ENCODE measurements at places on chromosomes 11 and 22.

- no peak for DNase-seq
These were observed 70.8 kb downstream of the FAT3 start for GRCh38 chr11:92295175-92296137.

DNA sequence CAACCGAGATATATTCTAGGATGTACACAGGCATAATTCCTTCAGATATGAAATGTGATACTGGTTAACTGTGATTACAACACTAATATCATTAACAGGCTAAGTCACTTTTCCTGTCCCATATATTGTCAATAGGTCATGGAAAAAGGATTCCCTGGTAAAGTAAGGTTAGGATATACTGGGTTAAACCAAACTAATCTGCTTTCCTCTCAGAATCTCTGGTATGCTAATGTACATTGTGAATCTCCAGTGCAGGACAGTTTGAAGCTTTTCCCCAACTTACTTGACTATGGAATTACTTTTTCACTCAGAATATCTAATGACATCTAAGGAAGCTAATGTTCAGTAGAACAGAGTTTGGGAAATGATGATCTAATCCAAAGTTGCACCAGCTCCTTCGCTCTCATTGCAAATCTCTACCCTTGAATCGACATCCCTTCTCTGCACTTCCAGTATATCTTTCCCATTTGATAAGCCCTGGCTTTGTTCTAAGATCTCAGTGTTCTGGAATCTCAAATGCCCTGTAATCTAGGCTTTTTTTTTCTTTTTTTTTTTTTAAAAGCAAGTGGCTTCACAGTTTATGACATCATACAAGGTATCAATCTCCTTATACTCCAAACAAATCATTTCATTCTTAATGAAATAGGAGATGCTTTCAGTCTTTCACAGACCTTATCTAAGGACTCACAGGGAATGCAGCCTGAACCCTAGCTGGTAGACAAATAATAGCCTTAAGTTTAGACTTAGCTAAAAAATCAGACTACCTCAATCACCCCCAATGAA, 43.8 kb downstream of the COPB1 start:
- DNase-seq, result peak; percentile 35

DNA sequence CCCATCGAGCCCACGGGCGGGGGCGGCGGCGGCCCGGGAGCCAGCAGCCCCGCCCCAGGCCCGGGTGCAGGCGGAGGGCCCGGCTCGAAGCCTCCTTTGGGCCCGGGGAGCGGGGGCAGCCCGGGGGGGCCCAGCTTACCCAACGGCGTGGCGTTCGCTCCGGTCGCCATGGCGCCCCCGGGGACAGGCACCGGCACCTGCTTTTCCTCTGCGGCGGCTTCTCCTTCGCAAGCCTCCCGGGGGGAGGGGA, 194 bp downstream of the SF1 start:
- DNase-seq, result no peak

- no peak for DNase-seq
These were observed 1.3 kb upstream of the NADSYN1 start for GRCh38 chr11:71451596-71452198.

DNA sequence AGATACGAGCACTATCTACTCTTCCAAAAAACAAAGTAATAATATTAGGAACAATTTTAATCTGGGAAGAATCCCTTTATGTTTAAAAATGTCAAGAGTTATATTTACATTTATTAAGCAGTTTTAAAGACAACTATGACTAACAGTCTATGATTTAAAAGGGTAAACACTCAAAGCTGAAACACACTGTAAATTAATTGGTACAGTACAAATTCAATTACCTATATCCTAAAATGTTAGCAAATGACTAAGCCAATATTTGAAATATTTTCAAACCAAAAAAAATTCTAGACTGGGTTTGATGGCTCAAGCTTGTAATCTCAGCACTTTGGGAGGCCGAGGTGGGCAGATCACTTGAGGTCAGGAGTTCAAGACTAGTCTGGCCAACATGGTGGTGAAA, 36.0 kb upstream of the CHRNA10 start:
- DNase-seq, result no peak

DNA sequence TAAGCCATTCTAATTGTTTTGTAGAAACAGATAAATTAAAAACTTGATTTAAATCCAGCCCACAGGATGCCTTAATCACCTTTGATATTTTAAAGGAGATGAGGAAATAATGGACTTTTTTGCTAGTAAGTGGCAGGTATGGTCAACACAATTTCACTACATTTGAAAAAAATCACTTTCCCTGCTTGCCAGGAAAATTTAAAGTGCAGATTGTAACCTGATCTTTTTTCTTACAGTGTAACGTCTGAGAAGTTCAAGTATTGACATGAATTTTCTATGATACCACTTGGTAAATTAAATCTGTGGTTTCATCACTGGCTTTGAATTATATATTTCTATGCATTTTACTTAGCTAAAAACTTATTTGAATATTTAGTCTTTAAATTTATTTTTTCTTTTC, 65.3 kb downstream of the ARHGEF12 start:
- peak; percentile 58 for DNase-seq

DNA sequence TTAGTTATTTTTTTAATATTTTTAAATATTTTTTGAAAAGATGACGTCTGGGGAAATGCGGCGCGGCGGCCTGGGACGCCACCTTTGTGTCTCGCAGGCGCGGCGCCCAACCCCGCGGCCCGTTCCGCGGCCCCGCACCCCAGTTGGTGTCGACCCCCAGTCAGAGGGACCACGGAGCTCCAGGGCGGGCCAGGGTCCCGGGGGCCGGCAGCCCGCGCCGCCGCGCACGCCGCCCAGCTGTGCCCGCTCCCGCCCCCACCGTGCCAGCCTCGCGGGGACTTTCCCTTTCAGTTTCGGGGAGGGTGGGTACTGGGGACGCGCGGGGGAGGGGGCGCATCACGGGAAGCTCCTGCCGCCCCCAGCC, 1.6 kb downstream of the CCND1 start:
- no peak for DNase-seq

DNA sequence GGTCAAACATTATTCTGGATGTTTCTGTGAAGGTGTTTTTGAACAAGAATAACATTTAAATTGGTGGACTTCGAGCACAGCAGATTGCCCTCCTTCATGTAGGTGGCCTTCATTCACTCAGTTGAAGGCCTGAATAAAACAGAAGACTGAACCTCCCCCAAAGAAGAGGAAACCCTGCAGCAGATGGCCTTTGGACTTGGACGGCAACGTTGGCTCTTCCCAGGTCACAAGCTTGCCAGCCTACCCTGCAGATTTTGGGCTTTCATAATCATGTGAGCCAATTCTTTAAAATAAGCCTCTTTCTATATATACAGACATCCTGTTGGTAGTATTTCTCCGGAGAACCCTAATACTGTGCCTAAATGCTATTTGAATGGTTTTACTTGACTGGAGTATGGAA, 432.2 kb upstream of the NARS2 start:
- DNase-seq, result no peak

GRCh38 chr11:78424334-78425270, 7.0 kb upstream of the GAB2 start:
- DNase-seq, result peak; percentile 78

DNA sequence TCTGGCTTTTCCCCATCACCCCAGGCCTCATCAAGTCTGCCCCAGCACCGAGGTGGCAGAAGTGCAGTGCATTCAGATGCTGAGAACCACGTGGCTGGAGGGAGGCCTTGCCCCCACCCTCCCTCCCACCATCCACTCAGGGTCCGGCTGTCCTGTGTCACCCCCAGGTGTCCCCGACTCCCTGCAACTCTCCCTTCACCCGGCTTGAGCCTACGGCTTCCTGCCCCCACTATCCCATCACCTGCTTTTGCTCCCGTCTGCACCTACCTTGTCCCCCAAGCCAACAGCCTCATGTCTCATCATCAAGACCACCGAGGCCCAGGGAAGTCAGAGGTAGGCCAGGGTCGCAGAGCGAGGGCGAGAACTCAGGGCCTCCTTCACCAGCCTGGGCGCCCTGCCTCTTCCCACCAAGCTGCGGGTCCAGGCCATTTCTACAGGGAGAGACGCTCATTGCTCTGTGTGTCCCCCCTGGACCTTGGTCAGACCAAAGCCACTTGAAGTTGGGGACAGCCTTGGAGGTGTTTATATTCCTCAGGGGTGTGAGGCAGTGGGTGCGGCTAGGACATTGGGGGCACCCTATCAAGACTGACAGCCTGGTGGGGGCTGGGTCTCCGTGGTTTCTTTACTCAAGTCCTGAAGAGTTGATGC, 66.2 kb upstream of the CCND1 start:
- no peak for DNase-seq

- no peak for DNase-seq
These were observed 50.2 kb upstream of the RAPSN start for GRCh38 chr11:47499161-47499560.

- DNase-seq, result no peak
These were observed 22.5 kb downstream of the RELT start for GRCh38 chr11:73398721-73399120.

- no peak for DNase-seq
These were observed 1.2 kb downstream of the KLHL35 start for GRCh38 chr11:75431533-75432525.

DNA sequence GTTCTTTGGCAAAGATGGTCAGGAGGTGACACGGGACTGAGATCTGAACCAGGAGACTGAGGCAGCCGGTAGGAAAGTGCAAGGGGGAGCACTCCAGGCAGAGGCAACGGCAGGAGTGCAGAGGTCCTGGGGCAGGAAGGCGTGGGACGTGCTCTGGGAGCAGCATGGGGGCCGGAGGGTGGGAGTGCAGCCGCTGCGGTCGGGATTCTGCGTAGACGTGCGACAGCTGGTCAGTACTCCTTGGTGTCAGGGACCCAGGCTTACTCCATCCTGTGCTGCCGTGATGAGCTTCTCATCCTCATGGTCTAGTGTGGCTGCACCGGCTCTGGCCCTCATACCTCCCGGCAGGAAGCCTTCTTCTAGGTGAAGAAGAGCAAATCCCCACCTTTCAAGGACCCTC, 16.9 kb upstream of the TRMU start:
- DNase-seq, result no peak

GRCh38 chr11:128046213-128046612, 541.1 kb downstream of the ETS1 start:
- DNase-seq, result no peak

GRCh38 chr22:29305836-29306174, 645 bp upstream of the GAS2L1 start:
- DNase-seq, result no peak

DNA sequence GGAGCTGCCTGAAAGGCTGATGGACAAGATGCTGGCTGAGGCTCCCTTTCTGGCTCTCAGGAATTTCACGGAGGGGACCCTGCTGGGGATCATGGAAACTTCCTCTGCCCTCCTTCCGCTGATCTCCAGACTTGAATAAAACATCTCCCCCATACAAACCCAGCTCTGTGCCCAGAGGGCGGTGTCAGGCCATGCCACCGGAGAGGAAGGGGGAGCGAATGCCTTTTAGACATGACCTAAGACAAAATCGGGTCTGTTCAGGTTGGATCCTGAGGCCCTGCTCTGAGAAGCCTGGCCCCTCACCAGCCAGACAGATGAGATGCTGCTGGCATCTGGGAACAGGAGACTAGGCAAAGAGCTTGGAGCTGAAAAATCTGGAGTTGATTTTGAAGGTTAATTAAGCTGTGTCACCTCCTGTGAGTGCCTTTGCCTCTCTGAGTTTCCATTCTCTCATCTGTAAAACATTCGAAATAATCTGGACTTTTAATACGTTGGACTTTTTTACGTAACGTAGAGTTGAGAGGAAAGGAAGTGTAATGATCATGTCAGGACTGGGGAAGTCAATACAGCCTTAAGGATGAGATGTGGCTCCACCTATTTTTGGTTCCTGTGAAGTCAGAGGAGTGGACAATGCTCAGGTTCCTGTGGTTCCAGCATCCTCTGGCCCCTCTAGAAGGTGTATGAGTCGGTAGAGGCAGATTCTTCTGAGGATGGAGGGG, 163.6 kb downstream of the ST3GAL4 start:
- no peak for DNase-seq

DNA sequence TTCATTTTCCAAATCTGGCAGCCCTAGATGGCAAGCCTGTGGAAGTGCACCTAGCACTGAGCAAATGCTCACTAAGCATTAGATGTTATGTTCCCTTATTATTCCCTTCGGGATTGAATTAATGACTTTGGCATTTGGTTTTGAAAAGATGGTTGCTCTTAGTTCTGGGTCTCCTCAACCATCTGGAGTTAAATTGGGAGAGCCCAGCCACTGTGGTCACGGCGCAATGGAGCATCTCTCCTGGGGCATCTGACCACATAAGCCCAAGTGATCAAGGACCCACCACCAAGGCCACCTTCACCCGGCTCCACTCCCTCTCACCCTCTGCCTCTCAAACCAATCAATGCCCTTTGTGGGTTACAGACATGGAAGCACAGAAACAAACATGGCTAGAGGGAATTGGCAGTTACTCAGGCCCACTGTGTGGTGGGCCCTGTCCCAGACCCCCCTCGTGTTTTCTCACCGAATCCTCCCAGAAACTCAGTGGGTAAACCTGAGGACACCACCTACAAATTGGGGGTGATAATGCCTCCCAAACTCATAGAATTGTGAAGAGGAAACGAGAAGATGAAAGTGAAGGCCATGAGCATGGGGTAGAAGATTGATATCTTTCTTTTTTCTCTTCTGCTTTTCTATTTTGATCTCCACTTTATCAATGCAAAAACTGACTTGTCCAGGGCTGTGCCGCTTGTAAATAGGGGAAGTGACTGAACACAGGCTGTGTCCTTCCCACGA, 52.2 kb downstream of the IRAG1 start:
- no peak for DNase-seq

- DNase-seq, result no peak
These were observed 18.4 kb downstream of the ABTB2 start for GRCh38 chr11:34339149-34340064.

DNA sequence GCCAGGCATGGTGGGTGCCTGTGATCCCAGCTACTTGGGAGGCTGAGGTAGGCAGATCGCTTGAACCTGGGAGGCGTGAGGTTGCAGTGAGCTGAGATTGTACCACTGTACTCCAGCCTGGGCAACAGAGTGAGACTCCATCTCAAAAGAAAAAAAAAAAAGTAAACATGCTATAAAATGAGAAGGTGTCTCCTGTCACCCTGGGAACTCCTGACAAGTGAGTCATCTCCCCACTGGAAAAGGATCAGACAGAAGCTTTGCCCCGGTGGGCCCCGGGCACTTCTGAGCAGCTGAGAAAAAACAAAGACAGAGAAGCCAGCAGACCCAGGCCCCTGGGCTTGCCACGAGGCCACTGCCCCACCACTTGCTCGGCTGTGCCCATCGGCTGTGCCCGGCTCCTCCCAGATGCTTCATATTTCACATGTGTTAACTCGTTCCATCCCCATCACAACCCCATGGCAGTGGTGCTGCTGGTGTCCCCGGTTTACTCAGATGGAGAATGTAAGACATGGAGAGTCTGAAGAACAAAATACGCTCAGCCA, 22.3 kb downstream of the TTLL1 start:
- DNase-seq, result peak; percentile 79

- no peak for DNase-seq
These were observed 940.9 kb downstream of the BRD1 start for GRCh38 chr22:48886604-48887393.

DNA sequence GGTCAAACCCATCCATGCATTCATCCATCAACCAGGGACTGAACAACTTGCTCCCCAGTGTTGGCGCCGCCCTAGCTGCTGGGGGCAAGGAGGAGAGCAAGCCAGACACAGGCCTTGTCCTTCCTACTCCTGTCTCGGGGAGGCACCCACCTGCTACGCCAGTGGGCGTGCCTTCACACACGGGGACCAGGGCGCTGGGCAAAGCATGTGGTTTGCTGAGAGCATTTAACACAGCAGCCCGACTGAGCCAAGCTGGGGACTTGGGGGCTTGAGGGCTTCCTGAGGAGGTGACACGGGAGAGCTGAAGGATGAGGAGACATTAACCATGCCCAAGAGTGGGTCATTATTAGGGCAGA, 30.6 kb downstream of the CACNA1I start:
- DNase-seq, result no peak

Data from iris pigment epithelial cell (primary cell).